Hindlimb muscle (tissue), 1 donor: ENCODE measurements at places on chromosomes 12 and 14.

GRCh38 chr14:104227806-104228205 is 89.4 kb downstream of the KIF26A start:
- no peak for DNase-seq

- DNase-seq: no peak
Observed at GRCh38 chr12:75589801-75590200, 78.4 kb upstream of the KRR1 start.

DNA sequence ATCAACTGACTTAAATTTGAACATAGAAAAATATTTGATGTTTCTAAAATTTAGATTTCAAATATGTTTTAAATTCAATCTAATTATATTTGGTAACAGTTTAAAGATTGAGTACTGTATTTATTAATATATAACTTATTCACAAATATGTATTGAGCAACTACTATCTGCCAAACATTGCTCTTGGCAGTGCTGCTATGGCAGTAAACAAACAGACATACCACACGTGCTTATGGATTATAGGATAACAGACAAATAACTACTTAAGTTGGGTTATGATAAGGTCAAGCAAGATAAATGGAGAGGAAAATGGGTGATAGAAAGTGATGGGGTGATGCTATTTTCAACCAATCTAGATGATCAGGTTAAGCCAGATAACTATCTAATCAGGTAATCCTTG is 538.1 kb downstream of the C12orf50 start:
- no peak for DNase-seq

DNA sequence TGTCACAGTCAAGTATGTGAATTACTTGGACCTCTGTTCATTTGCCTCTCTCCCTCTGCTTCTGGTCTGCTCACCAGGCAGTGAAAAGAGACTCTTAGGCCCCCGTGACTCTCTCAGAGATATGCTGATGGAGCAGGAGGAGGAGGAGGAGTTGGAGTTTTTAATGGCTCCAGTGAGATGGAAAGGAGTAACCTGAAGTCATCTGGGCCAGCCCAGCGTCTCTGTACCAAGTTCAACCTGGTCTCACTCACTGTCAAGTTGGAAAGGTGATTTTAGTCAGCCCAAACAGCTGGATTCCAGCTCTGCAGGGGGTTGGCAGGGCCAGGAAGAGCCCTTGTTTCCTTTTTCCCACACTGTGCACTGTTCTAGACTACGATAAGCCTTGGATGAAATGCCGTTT is 48.6 kb downstream of the SH2B3 start:
- DNase-seq: no peak

- no peak for DNase-seq
Observed at GRCh38 chr14:84197704-84198103, 1332.2 kb upstream of the FLRT2 start.
